ENCODE measurements at places on chromosomes 5 and 9.

GRCh38 chr5:155953335-155953734, 373.6 kb upstream of the SGCD start:
- no peak for DNase-seq

DNA sequence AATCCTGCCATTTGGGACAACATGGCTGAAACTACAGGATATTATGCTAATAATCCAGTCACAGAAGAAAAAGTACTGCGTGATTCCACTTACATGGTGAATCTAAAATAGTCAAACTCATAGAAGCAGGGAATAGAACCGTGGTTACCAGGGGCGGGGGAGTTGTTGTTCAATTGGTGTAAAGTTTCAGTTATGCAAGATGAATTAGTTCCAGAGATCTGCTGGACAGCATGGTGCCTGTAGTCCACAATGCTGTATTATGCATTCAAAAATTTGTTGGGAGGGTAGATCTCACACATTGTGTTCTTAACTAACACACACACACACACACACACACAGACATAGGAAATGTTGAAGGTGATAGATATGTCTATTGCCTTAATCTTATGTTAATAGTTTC, 480.5 kb downstream of the DMRT2 start:
- DNase-seq, result no peak

DNA sequence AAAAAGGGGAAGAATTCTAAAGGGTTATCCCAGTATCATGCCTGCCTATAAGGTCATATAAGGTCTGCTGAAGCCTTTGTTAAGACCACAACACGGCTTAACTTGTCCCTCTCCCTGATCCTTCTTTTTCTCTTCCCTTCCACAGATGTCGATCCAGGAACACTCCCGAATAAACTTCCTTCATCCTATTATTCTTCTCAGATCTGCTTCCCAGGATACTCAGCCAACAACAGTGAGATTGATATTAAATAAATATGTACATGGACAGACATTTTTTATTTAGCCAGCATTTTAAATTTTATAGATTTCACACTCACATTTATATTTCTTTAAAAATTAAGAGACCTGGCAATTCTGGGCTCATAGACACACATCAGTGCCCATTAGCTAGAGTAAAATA, 44.1 kb downstream of the DPYSL3 start:
- DNase-seq, result no peak

DNA sequence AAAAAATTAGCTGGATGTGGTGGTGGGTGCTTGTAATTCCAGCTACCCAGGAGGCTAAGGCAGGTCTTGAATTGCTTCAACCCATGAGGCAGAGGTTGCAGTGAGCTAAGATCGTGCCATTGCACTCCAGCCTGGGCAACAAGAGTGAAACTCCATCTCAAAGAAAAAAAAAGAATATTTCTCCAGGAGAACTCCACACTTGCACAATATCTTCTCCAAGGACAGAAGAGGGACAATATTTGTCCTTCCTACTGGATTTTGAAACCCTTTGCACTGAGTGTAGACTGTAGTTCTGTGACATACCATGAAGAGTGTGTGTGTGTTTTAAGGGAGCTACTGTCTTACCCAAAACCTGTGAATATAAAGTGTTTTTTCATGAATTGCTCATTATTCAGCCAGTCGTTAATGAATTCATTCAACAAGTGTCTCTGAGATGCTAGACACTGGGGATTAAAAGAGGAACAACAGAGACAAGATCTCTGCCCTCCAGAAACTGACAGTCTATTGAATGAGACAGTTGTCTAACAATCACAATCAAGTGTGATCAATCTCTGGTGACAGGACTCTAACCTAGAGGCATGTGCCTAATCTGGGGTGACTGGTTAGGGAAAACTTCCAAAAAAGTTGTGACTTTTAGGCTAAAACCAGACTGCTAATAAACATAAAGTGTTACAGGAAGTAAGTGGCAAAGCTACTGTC, 9.8 kb upstream of the UBE2D2 start:
- DNase-seq, result no peak

GRCh38 chr5:33901156-33901555, 9.4 kb upstream of the ADAMTS12 start:
- no peak for DNase-seq

DNA sequence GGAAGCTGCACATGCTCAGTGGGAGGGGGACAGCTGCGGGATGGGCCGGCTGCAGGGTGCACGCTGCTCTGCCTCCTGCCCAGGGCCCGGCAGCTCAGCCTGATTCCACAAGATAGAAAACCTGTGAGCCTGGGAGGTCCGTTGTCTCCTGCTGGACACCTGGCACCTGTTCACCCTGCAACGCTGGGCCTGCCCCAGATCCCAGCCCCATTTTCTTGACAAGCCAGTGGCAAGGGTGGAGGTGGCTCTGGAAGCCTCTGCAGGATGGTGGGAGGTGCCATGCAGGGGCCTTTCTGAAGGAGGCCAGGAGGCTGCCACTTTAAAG, 68.1 kb upstream of the RNF130 start:
- DNase-seq, result no peak

GRCh38 chr5:95162231-95162992, 122.5 kb downstream of the MCTP1 start:
- DNase-seq, result no peak

- no peak for DNase-seq
These were observed 1.4 kb downstream of the RGS7BP start for GRCh38 chr5:64507264-64507605.

- no peak for DNase-seq
These were observed 988.2 kb upstream of the ARRDC3 start for GRCh38 chr5:92371171-92371888.

Data from DND-41 (cell line).